ENCODE measurements at places on chromosomes 3 and 15.

- no peak for DNase-seq
Observed at GRCh38 chr15:80936288-80937078, 53.1 kb downstream of the MESD start.

- no peak for DNase-seq
Observed at GRCh38 chr15:90401495-90401894, 13.5 kb downstream of the IQGAP1 start.

DNA sequence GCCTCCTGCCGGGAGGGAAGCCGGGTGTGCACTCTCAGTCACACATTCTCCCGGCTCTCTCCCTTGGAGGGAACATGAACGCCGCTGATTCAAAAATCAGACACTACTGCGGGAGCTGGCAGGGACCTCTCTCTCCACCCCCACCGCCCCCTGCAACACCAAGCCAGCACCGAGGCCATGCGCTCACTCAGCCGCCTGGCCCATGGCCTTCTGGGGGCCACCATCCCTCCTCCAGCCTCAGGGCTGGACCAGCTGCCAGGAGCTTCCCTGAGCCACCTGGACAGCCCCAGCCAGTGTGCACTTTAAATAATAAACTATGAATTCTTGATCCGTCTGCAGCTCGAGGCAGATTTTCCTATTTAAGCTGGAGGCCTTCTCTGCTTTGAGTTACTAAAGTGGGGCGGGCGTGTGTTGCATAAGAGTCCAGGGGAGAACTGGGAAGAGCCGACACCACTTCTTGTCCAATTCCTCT lies 30.6 kb downstream of the ADAMTS17 start:
- DNase-seq: no peak

GRCh38 chr3:10753964-10754363 lies 62.1 kb upstream of the SLC6A11 start:
- no peak for DNase-seq

DNA sequence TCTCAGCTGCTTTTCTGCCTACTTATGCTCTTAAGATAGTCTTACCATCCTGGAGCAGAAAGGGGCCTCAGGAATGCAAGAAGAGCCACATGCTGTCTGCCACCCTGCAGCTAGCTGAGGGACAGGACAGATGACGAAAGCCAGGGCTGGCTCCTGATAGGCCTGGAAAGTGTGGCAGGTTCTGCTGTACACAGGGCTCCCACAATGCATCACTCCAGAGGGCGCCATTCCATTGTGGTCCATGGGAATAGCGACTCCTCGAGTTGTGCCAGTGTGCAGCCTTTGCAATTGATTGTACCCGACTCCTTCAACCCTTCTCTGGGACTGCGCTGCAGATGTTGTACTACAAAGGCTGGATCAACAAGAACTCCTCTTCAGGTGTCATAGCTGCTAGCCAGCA lies 11.2 kb downstream of the ACAN start:
- DNase-seq: no peak
